Activated CD4-positive, alpha-beta T cell treated with anti-CD3 and anti-CD28 coated beads, Interleukin-2, amount 50 U/mL, for 48 hours (primary cell): ENCODE measurements at places on chromosomes 5 and 9.
A peak's percentile ranks its signal among the peaks of the same experiment; 100 is the strongest.

GRCh38 chr9:136204145-136204805 is 653 bp downstream of the LHX3 start:
- DNase-seq: no peak

DNA sequence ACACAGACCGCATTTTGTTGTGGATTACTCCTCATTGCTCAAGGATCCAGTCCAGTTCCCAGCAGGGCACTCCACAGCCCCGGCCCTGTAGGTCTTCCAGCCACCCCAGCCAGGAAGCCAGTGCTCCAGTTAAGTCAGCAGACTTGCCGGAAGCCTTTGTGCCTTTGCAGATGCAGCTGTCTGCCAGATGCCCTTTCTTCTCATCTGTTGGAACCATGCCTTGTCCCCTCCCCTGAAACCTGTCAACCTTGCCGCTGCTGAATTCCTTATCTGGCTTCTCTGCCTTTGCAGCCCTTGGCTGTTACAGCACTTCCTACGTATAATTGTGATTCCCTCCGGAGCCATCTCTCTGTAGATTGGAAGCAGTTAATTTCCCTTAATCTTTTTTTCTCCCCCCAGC is 28.4 kb downstream of the PSAT1 start:
- no peak for DNase-seq

GRCh38 chr9:124495126-124496074 is 11.8 kb downstream of the NR5A1 start:
- no peak for DNase-seq

- no peak for DNase-seq
Observed at GRCh38 chr5:122119205-122119604, 10.1 kb upstream of the ZNF474 start.

- DNase-seq: no peak
Observed at GRCh38 chr5:68542207-68542606, 326.7 kb downstream of the PIK3R1 start.

DNA sequence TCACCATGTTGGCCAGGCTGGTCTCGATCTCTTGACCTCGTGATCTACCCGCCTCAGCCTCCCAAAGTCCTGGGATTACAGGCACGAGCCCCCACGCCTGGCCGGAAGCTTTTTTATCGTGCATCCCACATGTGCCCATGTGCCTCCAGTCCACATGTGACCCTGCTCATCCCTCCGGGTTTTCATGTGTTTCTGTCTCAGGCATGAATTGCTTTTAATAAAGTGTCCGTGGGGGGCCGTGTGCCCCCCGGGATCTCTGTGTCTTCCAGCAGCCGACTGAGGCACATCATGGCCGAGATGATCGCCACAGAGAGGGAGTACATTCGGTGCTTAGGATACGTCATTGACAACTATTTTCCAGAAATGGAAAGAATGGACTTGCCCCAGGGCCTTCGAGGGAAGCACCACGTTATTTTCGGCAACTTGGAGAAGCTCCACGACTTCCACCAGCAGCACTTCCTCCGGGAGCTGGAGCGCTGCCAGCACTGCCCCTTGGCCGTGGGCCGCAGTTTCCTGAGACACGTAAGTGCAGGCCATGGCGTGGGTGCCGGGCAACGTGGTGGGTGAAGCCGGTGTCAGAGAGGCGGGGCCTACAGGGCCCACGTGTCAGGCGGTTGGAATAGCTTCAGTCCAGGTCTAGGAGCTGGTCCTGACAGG is 22.1 kb upstream of the LRRC14B start:
- DNase-seq: no peak

GRCh38 chr9:120071760-120072159 is 508.2 kb downstream of the CDK5RAP2 start:
- no peak for DNase-seq

- no peak for DNase-seq
Observed at GRCh38 chr5:43769571-43770355, 166.8 kb downstream of the NNT start.

DNA sequence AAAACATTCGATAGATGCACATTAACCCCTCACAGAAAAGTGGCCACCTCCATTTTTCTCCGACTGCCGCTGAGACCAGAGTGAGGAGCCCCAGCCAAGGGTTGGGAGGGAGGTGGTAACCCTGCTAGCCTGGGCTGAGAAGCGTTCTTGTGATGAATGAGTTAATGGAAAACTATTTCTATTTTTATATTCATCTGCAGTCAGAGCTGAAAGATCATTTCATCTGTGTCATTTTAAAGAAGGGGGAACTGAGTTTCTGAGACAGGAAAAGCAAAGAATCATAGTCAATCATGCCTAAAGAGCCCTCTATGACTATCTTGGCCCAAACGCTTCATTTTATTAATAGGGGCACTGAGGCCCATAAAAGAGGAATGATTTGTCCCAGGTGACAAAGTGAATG is 229.5 kb downstream of the PAPPA start:
- no peak for DNase-seq

DNA sequence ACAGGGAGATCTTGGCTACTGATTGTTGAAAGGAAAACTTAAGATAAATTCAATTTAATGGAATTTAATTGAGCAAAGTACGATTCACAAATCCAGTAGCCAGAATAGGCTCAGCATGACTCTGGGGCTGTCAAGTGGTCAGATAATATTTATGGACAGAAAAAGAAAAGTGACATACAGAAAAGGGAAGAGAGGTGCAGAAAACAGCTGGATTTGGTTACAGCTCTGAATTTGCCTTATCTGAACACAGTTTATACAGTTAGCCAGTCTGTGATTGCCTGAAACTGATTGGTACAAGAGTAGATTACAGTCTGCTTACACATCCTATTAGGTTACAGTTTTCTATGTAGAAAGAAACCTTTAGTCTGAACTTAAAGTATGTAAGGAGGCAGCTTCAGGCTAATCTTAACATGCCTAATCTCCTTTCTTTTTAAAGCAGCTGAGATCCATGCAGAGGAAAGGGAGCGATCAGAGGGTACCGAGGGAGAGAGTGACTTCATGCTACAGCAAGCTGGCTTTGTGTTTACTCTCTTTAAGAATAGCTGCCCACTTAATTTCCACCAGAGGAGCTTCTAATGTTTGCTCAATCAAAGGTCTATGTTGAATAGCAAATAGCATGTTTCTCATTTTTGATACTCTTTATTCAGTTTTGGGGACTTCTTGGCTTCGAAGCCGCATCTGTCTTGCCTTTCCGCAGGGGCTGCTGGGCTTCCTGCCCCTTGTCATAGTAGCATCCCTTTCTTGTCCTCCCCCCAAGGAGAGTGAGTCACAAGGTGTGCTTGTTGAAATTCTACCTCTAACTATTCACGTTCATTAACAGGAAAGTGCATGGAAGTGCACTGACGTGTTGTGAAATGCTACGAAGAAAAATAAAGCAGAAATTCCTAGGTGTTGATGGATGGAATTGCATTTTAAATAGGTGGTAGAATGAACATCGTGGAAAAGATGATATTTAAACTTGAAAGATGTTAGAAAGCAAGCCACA is 761.2 kb downstream of the TAF11L14 start:
- no peak for DNase-seq

- no peak for DNase-seq
Observed at GRCh38 chr5:2148312-2149194, 265.8 kb upstream of the IRX4 start.

DNA sequence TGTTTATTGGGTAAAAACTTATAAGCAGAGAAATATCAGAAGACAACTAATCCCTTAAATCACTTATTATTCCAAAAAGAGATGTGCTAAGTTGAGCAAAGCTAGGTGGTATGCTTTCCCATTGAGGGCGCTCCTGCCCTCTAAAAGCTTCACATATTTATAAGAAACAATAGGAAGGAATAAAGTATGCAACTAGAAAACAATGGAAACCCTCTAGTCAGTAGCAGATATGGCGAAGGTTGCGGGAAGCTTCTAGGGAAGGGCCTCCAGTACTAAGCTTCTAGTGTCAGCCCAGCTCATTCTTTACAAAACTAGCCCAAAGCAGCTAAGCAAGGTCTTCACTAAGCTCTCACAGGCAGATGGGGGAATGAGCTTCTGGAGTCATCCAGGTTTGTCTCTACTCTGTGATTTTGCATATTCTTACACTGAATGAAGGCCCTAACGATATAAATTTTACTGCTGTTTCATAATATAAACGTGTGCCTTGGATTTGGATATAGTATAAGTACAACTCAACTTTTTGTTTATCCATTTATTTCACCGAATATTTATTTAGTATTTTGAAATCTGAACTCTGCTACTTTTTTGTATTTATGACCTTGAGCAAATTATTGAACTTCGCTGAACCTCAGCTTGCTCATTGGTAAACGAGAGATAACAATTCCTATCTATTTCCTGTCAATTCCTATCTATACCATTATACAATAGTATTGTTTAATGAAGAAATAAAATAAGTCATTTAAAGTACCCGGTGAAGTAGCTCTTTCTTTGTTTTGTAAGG is 571.4 kb downstream of the ELAVL2 start:
- no peak for DNase-seq

GRCh38 chr9:133505901-133506652 is 18.7 kb downstream of the MYMK start:
- DNase-seq: no peak

GRCh38 chr5:177389241-177390169 is 5.3 kb downstream of the SLC34A1 start:
- peak; percentile 69 for DNase-seq

DNA sequence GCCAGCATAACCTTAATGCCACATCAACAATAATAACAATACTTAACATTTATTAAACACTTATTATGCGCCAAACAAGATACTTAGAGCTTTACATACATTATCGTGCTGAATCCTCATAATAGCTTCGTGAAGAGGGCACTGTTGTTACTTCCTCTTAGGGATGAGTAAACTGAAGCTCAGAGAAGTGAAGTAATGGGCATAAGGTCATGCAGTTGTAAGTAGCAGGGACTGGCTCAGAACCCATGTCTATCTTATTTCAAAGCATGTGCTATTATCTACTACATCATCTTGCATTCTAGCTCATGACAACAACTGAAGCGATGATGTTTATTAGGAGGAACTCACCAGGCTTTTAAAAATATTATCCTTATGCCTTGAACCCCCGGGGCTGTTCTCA is 34.9 kb upstream of the PPP3R2 start:
- DNase-seq: no peak

DNA sequence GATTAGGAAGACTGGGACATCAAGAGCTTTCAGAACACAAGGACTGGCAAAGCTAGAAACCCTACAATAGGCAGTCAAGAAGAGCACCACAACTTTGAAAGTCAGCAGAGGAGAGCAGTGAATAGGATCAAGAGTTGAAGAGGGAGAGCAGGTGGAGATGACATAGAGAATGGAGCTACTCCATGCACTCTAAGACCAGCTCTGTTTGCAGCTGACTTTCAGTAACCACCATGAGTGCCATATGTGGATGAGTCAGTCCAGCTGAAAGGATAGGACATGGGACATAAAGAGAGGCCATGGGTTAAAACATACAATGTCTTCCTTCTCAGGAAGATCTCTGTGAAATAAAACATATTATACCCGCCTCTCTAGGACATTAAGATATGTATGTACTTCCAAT is 289.1 kb upstream of the KLF4 start:
- no peak for DNase-seq

DNA sequence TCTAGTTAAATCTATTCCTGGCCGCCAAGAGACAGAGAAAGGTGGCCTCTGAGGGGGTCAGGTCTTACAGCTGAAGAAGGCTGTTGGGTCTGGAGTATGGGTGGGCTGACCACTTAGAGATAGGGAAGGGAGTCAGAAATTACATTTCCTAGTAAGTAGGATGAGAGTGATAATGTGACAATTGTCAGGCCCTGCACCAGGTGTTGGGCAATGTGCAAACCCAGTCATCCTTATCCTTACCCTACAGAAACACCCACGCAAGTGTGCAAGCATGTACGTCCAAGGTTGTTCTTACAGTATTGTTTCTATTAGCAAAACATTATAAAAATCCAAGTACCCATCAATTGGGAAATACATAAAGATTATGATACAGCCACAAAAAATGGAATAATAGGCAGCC is 9.5 kb downstream of the SPAAR start:
- DNase-seq: no peak

DNA sequence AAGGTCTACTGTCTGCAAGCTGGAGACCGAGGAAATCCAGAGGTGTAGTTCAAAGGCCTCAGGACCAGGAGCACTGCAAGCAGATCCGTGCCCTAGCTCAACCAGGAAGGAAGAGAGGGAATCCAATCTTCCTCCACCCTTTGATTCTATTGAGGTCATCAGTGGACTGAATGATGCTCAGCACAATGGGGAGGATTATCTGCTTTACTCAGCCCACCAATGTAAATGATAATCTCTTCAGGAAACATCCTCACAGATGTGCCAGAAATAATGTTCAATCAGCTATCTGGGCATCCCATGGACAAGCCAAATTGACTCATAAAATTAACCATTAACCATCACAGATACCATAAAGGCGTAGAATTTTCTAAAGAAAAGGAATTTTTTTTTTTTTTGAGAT is 92.0 kb downstream of the BASP1 start:
- no peak for DNase-seq

GRCh38 chr5:39140558-39141168 is 66.5 kb upstream of the RICTOR start:
- DNase-seq: no peak

DNA sequence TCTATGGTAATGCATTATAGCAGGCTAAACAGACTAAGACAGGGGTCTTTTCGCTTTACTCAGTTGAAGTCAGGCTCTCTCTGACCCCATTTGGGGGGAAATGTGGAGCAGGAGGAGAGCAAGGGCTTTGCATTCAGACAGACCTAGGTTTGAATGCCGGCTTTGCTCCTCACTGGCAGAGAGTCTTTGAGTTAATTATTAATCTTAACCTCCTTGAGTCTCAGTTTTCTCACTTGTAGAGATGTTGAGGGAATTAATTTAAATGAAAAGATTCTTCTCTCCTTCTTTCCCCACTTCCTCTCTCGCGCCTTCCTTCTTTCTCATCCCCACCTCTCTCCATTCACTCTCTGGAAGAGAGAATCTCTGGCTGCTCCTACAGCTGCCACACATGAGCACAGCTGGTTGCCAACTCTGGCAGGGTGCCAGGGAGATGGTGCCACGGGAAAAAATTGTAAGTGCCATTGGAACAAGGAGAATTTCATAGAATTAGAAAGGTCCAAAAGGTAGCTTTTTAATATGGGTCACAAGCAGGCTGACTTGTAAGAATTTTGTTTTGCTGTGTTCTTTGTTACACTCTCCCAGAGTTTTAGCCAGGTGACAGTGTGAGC is 25.2 kb upstream of the GLRA1 start:
- DNase-seq: no peak

DNA sequence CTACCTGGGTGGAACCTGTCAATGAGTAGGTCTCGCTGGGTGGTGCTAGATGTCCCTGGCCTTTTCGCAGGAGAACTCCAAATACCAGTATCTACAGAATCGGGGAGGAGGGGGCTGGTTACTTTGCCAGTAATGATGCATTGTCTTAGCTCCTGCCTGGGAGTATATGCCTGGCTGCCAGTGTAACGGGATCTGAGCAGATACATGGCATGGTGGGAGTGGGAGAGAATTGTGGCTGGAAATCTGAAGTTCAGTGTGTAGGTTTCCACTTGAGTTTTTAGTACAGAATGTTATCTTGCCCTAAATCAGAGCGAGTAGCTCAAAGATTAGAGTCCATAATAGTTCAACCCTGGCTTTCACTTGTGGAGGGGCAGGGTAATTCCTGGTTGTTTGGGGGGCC is 38.0 kb upstream of the FANCC start:
- no peak for DNase-seq
